ENCODE measurements at places on chromosomes 16 and 17.

DNA sequence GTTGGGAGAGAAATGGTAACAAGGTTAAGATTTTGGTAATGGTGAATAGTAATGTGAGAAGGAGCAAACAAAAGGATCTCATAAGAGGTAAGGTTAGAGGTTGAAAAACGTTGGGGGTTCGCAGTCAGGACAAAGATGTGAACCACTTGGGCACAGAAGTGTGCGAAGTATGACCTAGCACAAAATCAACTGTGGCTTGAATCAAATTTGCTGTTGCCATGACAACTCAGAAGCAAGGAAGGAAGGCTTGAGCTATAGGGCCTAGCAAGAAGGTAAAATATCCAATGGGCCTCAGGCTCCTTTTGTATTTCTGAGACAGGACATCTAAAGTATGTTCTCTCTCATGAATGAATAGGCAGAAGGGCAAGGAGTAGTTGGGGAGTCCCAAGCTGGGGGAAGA, 24.5 kb upstream of the TEKT1 start:
- DNase-seq = no peak

DNA sequence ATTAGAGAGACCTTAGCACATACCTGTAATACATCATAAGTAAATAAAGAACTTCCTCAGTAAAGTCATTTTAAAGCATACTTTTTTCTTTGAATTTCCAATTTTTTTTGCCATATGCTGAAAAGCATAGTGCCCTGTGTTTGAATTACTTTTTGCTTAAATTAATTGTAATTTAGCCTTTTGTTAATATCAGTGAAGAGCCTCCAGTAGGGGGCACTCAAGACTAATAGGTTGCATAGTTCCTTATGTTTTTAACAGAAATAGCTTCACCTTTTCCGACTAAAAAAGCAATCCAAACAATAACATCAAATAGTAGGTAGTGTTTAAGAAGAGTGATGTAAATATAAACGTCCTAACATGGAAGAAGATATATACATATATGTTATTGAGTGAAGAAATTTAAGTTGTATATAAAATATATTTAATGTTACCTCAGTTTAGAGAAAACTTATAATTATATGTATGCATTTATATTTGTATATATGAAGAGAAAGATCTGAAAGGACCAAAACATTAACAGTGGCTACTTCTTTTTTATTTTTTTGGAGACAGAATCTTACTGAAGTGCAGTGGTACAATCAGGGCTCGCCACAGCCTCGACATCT, 18.6 kb downstream of the RAD51C start:
- no peak for DNase-seq

DNA sequence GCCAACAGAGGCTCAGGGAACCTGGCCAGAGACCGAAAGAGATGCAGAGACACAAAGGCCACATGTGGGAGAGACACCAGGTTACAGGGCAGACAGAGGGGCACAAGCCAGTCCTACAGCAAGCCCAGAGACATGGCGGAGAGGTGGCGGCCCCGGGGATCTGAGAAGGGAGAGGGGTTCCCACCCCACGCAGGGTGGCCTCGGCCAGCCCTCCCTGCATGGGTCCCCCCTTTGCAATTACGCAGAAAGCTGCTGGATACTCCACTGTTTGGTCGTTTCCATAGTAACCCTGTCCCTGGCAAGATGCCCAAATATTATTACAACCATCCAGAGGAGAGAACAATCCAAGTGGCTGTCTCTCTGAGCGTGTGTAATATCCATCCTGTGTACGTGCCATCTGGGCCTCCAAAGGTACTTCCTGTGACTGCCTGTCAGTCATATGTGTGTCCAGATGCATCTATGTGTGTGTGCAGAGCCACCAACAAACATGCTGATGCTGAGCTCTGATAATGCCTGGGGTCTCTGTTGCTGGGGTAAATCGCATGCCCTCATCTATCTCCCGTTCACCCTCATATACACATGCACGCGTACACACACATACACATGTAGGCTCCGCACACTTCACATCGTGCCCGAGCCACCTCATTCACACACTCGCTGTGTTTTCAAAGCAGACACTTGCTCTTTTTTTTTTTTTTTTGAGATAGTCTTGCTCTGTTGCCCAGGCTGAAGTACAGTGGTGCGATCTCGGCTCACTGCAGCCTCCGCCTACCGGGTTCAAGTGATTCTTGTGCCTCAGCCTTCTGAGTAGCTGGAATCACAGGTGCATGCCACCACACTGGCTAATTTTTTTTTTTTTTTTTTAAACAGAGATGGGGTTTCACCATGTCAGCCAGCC, 5.5 kb downstream of the PCGF2 start:
- DNase-seq = no peak

DNA sequence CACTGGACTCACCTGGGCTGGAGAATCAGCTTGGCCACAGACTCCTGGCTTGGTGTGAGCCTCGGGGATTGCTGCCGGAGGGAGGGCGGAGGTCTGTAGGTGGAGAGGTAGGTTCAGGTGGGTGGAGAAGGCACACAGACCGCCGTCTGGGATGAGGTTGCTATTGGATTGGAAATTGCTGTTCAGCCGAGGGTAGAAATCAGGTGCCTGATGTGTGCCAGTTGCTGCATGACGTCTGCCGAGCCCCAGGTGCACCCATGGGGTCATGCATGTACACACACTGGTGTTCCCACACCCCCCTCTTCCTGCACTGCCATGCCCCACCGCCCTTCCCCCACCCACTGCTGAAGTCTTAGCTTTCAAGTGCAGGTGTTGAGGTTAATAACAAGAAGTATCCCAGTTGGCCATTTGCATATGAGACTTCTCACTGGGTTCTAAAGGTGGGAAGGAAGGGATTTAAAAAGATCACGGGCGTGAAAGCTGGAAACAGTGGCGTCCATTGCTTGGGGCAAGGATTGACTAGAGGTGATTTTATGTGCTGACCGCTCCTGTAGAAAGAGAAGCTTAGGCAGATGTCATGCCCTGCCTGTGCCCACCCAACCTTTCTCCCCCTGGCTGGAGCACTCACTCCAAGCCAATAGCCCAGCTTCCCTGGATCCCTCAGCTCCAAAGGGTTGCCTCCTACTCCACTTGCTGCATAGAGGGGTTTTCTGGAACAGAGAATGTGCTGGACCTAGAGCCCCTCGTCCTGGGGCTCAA, 193.6 kb downstream of the CCDC182 start:
- peak; percentile 47 for DNase-seq

GRCh38 chr16:26464576-26465266, 602.0 kb upstream of the C16orf82 start:
- DNase-seq = no peak

DNA sequence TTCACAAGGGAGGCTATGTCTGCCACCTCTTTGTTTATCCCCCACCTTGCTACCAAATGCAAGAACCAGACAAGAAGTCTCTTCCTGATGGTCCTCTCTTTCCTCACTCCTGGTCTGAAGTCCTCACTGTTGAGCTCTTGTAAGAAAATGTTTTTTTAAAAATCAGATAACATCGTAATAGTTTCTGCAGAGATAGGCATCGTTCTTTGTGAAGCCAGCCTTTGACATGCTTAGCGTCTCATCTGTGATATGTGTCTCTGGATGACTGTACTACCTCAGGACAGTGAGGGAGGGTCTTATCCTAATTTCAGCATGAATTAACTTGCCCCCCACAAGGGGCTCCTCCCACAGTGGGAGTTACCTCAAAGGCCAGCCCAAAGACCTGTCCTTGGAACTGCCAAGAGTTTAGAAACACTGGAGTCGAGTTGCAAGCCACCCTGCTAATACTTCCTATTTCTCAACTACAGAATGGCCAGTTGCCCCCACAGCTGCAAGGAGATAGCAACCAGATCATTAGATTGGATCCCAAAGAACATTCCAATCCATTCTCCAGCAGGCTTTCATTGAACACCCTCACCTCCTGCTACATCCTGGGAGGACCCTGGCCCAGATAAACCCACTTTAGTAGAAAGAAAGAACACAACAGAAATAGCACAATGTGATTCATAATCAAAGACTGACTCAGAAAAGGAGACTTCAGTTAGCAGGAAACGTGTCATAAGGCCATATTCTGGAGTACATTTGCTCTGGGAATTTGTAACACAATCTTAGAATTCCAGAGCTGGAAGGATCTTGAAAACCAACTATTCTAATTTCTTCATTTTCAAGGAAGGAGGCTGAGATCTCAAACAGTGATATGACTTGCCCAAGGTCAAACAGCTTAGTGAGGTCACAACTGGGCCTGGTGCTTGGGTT, 151.0 kb downstream of the IRX3 start:
- DNase-seq = no peak

GRCh38 chr17:30093463-30094147, 23.0 kb upstream of the NSRP1 start:
- no peak for DNase-seq

DNA sequence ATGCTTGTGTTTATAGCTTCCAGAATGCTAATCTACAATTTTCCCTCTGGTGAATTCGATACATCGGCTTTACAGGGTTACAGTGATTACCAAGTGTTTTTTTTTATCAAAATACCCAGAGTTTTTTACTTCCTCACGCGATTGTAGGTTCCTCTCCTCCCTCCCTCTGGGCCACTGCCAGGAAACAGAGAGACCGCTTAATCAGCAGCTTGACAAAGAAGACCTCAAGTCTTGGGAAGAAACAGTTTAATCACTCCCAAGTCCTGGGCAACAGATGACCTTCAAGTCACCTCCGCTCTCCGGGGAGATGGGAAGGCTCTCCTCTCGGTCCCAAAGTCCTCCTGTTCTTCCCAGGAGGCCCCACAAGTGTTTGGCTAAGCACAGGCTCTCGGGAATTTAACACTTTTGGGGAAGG, 23.5 kb downstream of the SMTNL2 start:
- peak; percentile 85 for DNase-seq
